ENCODE measurements at places on chromosomes 1 and 21.

- DNase-seq: peak; percentile 94
Observed at GRCh38 chr1:35557611-35558373, at the start of gene NCDN. Gene NCDN (plus strand): TSS chr1:35557799. CDS start chr1:35558191, 392 bp downstream.

DNA sequence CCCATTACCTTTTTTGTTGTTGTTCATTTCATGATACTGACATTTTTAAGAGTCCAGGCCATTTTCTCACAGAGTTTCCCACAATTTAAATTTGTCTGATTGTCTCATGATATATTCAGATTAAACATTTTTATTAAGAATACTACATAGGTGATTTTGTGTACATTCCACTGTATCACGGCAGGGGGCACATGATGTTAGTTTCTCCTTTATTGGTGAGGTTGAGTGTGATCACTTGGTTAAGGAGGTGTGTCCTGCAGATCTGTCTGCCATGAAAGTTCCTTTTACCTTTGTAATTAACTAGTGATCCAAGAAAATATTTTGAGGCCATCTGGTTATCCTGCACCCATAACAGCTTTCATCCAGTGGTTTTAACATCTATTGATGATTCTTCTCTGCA is 11.8 kb downstream of the RTCA start:
- no peak for DNase-seq

DNA sequence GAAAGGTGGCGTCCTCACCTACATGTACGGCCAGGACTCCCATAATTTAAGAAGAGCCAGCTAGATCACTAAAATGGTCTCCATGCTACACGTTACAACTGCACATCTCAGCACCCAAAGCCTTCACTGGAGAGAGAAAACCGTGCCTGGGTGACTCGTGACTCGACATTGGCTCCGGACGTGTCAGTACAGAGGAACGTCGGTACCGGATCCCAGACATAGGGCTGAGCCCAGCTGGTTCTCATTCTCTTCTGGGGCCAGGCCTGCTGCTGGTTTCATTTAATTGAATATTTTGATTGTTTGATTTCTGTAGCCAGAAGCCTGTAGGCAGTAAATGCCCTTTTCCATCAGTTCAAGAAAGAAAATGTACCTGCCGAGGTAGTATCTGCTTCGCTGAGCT is 93.1 kb downstream of the HHIPL2 start:
- no peak for DNase-seq

- no peak for DNase-seq
Observed at GRCh38 chr21:42666925-42667324, 13.5 kb downstream of the PDE9A start.

- no peak for DNase-seq
Observed at GRCh38 chr1:158961178-158961577, 29.8 kb downstream of the PYHIN1 start.

GRCh38 chr1:234067581-234068337 is 163.3 kb downstream of the SLC35F3 start:
- no peak for DNase-seq

- peak; percentile 90 for DNase-seq
Observed at GRCh38 chr1:30782361-30783255, 25.0 kb upstream of the LAPTM5 start.

DNA sequence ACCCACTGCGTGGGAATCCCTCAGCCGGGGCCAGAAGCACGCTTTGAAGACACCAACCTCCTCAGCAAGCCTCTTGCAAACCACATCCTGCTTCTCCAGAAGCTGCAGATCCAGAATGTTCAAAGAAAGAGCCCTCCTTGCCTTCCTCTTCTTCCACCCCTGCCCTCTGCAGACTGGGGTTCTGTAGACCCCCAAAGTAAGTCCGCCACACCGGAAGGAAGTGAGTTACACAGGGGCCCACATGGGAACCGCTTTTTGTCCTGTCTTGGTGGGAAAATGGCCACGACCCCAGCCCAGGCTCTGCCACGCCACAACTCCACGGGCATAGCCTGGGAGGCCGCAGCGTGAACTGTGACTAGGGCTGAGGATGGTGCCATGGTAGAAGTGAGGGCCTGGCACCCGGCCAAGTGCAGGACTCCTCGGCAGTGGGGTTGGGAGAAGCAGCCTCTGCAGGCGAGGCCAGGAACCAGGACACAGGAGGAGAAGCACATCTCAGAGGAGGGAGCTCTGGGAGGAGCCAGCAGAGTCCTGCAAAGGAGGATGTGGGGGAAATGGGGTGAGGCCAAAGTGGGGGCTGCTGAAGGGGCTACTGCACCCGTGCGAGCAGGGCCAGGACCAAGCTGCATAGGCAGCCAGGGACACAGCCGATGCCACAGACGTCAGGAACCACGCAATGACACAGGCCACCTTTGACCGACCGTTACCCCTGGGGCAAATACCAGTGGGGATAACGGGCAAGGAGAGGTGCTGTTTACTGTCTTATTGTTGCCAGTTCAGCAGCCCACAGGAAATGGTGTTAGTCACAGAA is 30.9 kb downstream of the PDE9A start:
- no peak for DNase-seq

DNA sequence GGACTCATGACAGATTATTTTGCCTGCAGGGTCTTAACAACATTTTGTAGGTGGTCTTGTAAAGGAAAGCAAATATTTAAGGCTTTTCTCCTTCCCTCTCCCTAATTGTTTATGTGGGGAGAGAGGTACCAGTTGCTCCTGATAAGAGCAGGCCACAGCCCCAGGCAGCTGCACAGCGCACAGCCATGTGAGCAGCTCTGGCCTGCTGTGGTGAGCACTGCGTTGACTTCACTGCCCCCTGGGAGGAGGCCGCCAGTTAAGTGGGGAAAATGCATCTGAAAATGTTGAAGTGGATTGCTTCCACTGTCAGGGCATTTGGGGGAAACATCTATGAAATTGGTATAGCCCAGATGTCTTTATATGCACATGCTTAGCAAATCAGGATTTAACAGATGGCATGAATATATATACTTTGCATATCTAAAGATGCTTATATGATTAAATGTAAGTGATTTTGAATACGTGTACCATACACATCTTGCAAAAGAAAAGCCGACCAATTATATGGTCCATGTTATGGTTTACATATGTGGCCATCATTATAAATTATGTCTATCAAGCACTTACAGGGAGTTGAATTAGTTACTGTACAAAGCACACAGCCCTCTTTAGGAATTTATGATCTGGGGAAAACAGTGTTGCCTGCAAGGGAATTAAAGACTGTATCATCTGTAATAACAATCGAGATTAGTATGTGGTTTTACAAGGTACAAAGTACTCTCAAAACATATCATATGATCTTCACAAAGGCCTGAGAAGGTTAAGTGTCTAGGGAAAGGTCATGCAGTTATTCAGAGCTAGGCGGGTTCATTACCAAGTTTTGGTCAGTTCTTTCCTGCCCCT is 132.1 kb downstream of the RHOU start:
- DNase-seq: no peak

GRCh38 chr1:214678386-214678785 is 75.4 kb downstream of the CENPF start:
- no peak for DNase-seq

DNA sequence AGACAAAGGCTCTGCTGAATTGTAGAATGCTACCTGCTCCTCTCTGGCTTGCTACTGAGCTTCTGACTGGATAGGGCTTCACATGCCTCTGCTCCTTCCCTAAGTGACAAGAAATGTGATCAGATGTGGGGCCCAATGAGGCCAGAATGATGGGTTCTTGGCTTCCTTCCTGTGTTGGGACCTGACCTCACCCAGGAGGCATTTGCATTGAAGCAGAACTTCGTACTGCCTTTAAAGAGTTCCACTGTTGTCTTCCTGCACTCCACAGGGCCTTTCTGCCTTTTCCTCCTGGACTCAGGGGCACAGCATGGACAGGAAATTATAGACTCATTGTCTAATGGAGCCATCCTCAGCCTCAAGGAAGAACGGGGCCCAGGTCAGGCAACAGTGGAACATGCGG is 14.3 kb downstream of the ZNF670 start:
- DNase-seq: no peak

DNA sequence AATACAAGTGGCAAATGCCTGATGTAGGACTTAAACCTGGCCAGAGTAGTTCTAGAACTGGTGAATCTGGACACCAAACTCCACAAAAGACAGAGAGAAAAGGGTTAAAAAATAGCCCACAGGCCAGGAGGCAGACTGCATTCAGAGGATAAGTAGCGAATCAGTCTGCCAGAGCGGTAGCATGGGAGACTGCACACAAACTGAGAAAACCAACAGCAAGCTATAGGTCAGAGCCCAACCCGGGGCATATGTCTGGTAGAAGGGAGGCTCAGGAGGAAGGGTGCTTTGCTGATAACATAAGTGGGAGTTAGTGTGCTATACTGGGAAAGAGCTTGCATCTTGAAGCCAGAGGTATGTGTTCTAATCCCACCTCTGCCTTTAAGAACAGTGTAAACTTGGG is 4.0 kb downstream of the LRRC53 start:
- no peak for DNase-seq

DNA sequence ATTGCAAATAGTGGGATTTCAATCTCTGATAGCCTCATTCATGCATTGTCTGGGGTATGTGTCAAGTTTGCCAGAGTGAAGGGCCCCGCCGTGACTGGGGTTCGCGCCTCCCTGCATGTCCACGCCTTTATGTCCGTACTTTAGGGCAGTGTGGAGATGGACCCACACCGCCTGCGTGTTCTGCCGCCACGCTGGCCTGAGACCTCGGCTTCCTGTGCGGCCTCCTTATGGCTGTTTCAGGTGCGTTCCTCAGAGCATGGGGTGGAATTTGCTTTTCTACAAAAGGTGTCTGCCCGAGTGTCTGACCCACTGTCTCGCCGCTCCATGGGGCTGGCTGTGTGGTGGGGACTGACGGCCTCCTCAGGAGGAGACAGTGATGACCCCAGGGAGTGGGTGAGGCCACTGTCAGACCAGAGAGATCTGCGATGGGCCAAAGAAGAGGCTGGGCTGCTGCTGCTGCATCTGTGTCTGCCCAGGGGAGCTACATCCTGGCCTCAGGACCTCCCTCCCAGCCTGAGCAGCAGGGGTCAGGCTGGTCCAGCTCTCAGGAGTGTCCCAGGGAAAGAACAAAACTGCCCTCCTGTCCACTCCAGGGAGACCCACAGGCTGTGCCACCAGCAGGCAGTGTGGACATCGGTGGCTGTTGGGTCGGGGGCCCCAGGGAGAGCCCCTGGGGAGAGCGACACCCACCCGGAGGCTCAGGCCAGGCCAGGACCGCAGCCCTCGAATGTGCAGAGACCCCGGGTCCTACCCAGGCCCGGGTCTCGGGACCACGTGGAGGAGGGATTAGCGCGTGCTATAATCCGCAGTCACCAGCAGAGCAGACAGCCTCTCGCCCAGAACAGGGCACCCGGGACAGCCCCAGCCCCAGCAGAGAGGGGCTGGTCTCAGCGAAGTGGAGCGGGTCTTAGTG is 9.8 kb upstream of the SLC19A1 start:
- no peak for DNase-seq

DNA sequence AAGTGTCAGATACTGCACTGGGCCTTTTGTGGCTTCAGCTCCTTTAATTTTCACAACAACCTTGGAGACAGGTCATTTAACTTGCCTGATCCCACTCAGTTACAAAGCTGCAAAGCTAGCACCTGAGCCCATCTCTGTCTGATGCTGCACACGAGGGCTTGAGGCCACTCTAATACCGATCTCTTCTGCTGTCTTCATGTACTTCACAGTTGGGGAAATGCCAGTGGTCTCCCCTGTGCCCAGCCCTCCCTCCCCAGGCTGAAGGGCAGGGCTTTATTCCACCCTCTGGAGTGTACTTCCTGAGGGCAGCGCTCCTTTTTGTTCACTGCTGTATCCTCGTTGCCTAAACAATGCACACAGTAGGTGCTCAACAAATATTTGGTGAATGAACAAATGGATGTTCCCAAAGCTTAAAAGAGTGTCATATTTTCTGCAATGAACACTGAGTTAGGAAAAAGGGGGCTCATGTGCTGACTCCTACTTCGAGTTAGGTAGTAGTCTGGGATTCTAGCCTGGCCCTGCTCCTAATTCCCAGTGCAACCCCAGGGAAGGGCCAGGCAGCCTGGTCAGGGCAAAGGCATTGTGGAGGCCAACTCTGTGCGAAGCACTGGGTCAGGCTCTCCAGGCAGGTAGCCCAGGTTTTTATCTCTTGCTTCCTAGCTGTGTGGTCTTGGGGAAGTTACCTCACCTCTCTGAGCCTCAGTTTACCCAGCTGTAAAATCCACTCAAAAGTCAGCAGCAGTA is 1.1 kb downstream of the TMCO4 start:
- DNase-seq: no peak

DNA sequence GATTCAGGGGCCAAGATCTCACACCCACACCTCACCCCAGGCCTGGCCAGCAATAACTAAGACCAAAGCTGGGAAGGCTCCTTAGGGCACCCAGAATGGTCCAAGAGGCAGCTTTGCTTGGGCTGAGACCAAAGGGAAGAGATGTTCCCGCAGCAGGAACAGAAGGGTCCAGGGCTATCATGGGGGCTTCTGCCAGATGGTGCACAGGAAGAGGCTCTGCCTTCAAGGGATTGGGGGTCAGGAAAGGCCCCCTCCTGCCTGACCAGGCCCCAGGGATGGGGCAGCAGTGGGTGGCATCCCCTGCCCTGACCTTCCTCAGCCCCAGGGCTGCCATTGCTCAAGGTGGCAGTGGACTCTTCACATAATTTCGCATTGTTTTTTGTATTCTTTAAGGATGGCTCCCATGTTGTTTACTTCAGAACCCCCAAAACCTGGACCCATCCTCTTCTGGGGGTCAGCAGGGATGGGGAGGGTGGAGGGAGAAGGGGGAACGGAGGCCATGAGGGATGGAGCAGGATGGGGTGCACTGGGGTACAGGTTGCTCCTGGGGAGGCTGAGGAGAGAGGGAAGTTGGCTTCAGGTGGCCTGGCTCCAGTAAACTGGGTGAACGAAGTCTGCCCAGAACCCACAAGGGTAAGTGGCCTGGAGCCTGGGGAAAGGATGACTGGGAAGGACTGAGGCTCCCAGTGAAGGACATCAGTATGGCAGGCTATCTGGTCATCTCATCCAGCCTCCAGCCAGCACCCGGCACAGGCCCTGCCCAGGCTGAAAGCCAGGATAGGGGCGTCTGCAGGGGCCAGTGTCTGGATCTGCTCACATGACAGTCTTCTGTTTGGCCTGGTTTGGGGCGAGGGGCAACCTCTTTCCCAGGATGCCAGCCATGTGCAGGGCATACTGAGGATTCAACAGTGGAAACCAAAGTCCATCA is 2.6 kb upstream of the NADK start:
- DNase-seq: no peak

DNA sequence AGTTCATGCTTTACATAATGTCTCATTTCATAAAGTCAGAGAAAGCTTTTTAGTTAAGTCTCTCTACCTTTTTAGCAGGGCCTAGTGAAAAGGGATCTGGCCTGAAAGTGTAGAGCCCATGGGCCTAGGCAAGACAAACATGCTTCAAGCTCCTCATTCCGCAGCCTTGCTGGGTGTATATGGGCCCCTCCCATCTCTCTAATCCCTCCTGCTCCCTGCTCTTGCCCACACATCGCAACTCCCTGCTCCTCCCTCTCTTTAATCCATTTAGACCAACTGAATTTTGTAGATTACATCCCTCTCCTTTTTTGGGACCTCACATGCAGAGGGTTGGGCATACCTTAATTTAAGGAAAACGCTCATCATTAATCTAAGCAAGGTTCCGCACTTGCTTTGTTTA is 42.3 kb upstream of the CCDC190 start:
- DNase-seq: no peak

Measured in iPS-NIHi11 (cell line).